ENCODE measurements at places on chromosomes 4 and X.

DNA sequence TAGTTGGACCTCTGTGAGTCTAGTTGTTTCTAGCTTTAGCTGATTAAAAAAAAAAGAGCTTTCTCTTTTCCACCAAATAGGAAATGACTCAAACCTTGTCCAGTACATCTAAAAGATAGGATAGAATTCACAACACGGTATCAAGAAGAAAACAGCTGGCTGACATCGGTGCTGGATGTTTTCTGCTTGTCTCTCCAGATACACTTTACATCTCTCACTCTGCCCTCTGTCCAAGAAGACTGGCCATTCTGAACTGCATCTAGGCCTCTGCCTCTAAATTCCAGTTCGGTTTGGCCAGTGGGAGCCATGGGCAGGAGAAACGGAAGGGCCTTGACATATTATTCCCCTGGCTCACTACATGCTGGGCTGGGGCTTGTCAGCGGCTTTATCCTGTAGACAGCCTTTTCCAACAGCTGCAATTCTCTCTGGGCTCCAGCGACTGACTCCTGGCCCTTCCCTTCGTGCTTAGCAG, 57.3 kb upstream of the SHISA3 start:
- no peak for DNase-seq

DNA sequence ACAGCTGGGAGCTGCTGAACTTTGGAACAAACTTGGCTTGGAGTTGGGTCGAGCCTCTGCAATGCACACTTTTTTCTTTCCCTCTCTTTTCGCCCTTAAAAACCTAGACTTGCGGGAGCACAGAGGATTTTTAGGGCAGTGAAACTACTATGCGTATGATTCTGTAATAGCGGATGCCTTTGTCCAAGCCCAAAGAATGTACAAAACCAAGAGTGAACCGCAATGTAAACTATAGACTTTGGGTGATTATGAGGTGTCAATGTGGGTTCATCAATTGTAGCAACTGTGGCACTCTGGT, 493 bp upstream of the SH3D19 start:
- DNase-seq: no peak

DNA sequence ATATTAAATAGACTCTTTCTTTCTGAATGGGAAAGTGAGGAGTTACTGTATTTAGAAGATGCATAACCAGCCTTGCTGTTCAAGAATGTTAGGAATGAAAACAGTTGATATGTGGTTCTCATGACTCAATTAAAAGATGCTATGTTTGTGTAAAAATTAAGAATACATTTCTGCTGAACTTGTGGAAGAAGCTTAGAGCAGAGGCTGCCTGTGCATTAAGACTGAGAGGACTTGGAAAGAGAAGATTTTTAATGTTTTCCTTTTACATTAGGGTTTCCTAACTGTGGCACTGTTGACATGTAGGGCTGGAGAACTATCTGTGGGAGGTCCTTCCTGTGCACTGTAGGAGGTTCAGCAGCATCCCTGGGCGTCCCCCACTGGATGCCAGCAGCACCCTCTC, 137.7 kb downstream of the GPR143 start:
- no peak for DNase-seq

DNA sequence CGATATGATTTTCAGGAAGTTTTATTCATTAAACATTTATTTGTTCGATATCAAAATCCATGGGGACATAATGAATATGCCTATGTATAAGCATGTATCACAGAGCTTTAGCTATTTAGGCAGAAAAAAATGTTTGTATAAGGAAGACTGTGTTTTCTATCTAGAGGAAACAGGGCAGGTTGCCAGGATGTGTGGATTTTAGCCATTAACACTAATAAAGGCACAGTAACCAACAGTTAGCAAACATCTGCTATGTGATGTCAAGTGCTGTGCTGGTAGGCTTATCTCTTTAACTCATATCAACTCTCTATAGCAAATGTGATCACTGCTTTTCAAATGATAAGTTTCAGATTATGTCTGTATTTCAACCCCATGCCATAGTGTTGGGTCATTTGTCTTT, 708.9 kb upstream of the HS3ST1 start:
- DNase-seq: no peak

GRCh38 chrX:115330498-115331168, 41.1 kb downstream of the LUZP4 start:
- peak; percentile 5 for DNase-seq

DNA sequence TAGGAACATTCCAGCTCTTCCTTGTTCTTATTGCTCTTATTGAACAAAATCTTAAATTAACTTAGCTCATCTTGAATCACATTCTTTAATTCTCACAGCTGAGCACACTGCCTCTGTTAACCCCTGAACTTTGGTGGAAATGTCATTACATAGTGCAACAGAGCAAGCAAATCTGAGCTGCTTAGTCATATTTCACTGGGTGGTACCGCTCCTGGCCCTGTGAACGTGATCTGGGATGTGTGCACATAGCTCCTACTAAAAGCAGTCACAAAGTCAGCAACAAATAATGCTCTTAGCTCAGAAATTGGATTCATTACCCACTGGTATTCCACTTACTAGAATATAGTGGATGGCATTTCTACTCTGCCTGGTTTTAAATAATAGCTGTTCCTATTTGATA, 27.9 kb downstream of the ARHGEF6 start:
- DNase-seq: no peak

- DNase-seq: no peak
Measured at GRCh38 chrX:97895751-97896150, 1012.0 kb downstream of the RPA4 start.

GRCh38 chr4:15513545-15513944, 43.9 kb downstream of the CC2D2A start:
- DNase-seq: no peak

- DNase-seq: no peak
Measured at GRCh38 chr4:139642364-139642763, 23.3 kb upstream of the MGST2 start.

DNA sequence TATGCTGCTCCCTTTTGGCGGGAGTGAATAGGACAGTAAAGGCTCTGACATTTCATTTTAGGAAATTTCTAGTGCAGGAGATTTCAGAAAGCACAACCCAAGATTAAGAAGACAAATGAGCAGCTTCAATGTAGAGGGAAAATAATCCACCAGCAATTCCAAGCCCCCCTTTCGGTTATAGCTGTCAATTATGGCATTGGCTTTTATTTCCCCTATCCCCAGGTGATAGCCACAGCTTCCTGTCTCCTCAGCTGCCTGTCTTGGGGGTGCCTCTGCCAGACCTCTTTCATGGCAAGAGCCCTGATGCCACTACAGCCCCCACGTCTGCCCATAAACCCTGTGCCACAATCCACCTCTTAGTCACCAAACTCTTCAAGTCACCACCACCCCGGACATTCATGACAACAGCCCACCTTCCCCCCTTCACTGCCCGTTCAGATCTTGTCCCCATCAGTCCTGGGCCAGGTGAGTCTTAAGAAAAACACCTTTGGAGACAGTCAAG, 48.4 kb upstream of the CLNK start:
- no peak for DNase-seq

DNA sequence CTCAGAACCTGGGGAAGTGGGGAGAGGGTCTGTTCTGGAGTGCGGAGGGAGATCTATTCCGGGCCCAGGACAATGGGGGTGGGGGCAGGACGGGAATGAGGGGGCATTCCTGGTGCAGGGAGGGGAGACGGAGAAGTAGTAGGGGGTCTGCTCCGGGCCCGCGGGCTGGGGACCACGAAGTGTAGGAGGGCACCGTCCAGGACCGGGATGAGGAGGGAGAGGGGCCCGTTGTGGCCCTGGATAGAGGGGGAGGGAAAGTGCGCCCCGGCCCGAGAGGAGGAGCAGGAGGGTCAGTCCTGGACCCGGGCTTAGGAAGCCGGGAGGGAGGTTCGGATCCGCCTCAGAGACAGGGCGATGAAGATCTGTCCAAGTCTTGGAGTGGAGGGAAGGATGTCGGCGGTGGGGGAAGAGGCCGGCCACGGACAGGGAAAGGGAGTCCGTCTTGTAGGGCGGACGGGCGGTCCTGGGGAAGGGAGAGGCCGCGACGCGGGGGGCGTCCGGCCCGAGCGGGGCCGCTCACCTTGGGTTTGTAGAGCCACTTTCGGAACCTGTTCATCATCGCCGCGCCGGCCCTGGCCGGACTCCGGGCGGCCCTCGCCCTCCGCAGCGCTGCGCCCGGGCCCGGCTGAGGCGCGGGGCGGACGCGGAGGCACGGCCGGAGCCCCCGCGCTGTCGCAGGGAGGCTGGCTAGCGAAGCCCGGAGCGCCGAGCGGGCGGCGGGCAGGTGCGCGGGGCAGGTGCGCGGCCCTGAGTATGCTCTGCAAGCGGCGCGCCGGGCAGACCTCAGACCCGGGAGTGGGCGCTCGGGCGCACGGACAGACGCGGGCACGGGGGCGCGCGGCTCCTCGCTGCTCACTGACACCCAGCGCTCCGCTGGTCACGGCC, at the start of gene ZFYVE28:
TSS of gene ZFYVE28 (minus strand) at position 881 of the 885 bp plus-strand sequence. CDS start at position 559, 322 bp downstream.
- no peak for DNase-seq

- DNase-seq: no peak
Measured at GRCh38 chrX:24231131-24231540, 81.6 kb downstream of the ZFX start.

- peak; percentile 14 for DNase-seq
Measured at GRCh38 chr4:10161840-10162239, 45.2 kb upstream of the WDR1 start.

DNA sequence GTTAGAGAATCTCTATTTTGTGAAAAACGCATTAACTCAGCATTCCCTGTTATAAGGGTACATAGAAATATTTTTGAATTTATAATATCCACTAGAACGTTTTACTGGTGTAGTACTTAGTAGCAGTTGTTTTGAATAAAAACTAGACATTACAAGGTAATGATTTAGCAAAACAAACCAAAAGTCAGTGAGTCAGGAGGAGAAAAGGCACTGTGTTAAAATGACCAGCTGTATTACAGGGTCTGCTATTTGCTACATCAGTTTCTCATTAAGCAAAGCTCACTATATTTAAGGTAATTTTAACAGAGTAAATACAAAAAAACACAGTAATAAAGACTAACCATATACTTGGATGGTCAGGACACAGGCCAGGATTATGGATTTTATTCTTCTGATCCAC, 152.8 kb downstream of the RASL11B start:
- no peak for DNase-seq

DNA sequence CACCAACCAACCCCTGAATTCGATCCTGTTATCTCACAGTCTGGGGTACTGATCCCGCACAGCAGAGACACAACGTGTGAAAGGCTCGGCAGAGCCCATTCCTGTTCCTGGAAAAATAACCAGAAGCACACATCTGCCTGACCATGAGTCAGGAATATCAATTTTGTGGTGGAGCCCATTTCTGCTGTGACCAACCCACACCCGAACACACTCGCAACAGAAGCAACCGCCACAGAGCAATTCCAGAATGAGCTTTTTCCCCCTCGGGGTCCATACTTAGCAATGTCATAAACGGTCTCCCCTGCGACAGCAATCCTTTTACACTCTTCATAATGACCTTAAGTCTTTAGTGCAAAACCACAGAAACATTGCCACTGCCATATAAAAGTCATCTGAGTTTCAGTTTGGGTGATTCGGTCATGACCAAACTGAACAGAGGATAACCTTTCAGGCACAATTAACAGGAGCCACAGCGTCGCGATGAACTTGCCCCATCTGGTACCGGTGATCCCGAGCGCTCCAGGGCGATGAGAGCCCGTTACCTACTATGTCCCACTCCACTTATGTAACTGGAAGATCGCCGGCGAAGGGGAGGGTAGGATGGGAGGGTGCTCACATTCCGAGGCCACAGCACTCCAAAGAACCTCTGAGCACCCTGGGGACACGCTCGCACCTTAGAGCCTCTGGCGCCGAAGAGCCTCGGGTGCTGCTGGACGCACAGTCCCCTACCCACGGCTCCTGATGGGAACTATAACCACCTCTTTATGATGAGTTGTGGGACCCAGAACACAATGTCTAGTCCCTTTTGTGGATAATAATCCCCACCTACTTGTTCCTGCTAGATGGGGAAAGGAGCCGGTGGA, 1.1 kb downstream of the MECP2 start:
- no peak for DNase-seq

GRCh38 chr4:185587427-185588161, 52.3 kb upstream of the PDLIM3 start:
- DNase-seq: peak; percentile 68

DNA sequence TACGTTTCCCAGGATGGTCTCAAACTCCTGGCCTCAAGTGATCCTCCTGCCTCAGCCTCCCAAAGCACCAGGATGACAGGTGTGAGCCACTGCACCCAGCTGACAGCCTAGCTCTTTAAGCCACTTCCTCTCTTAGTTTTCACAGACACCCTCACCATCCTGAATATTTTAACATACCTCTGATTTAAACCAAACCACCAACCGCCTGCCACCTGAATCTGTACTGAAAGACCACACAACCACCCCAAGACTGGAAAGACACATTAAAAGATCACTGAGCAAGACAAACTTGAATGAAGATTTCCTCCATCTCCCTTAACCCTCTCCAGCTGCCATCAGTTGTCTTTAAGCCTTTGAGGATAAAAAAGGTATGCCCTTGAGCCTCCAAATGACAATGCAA, 110.6 kb downstream of the SH3KBP1 start:
- DNase-seq: peak; percentile 20

- peak; percentile 17 for DNase-seq
Measured at GRCh38 chr4:54658252-54659093, 716 bp downstream of the KIT start.

GRCh38 chr4:138655286-138655685, 360.3 kb upstream of the NOCT start:
- DNase-seq: no peak

- DNase-seq: no peak
Measured at GRCh38 chr4:112003231-112003907, 141.9 kb upstream of the FAM241A start.

DNA sequence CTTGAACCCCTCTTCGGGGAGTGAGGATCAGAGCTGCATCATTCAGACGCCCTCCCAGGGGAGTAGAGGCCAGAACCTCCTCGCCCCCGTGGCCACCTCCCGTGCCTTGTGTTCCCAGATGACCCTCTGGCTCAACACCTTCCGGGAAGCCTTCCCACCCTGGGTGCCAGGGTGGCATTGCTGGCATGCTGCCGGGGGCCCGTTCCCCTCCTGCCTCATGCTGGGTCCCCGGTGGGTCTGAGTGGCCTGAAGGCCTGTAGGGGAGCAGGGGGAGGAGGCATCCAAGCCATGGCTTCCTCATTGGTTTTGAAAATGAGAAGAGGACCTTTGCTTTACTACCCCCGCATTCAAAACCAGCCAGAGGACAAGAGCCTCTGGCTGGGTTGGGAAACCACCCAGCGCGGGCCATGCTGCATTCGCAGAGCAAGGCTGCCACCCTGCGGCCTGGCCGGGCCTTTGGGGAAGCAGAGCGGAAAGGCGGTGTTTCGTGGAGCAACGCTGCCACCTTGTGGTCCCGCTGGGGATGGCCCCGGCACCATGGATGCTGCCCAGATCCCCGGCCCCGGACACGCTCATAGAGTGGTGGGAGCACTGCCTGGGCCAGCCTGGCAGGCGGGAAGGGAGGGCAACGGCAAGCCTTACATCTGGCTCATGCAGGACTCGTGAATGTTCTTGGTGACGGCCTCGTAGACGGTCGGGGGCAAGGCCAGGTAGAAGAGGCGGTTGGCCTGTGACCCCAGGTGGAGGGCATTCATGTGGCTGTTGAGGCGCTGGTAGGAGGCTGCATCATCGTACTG, 11.9 kb downstream of the G6PD start:
- peak; percentile 87 for DNase-seq

DNA sequence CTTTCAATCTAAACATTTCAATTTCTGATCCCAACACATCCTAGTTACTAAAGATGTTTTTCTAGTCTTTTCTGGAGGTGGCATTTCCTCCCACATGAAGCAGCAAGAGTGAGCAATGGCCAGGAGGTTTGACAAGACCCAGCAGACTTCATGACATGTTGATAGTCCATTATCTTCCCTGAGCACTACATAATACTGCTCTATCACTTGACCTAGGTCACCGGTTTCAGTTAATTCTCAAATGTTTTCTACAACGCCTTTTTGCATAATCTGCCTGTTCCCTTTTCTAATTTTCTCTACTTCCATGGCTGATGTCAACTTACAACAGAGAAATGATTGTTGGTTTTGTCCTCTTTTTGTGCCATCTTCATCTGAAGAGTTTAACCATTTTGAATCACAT, 62.0 kb upstream of the GPRIN3 start:
- no peak for DNase-seq

Data from stimulated activated CD4-positive, alpha-beta T cell treated with anti-CD3 and anti-CD28 coated beads, Interleukin-4, amount 100 ng/mL, for 24 hours (primary cell).